Upper lobe of right lung (tissue), 1 donor: ENCODE measurements at places on chromosomes 4 and X.

DNA sequence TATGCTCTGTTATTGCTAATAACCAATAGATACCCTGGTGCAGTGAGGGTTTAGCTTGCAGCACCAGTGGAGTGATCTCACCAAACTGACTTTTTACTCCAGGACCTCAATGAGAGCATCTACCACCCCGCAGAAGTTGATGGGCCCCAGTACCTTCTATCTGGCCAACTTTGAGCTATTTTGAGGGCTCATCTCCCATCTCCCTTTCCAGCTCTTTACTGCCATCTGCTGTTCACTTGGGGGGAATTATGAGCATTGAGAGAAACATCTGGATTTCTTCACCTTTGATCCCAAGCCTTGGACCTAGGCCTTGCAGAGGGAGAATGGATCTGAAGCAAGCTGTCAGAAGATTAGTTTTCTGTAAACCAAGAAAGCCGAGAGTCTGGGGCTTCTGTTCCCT, 143.6 kb downstream of the TMEM164 start:
- H3K27ac ChIP-seq = no peak overlapping the region
- H3K27me3 ChIP-seq = no peaks in the 10 kb centered on the region
- no peak overlapping the region for H3K4me3 ChIP-seq
- no peaks in the 10 kb centered on the region for H3K4me1 ChIP-seq

GRCh38 chrX:37701588-37701987, 16.0 kb downstream of the XK start:
- H3K4me1 ChIP-seq = no peaks in the 10 kb centered on the region
- no peak overlapping the region for H3K27ac ChIP-seq
- H3K27me3 ChIP-seq = no peaks in the 10 kb centered on the region

- no peaks in the 10 kb centered on the region for H3K36me3 ChIP-seq
- no peaks in the 10 kb centered on the region for H3K4me1 ChIP-seq
- H3K27me3 ChIP-seq = no peaks in the 10 kb centered on the region
- DNase-seq = no peak
- no peak overlapping the region for H3K4me3 ChIP-seq
Measured at GRCh38 chr4:177125656-177126055, 184.0 kb upstream of the NEIL3 start.

DNA sequence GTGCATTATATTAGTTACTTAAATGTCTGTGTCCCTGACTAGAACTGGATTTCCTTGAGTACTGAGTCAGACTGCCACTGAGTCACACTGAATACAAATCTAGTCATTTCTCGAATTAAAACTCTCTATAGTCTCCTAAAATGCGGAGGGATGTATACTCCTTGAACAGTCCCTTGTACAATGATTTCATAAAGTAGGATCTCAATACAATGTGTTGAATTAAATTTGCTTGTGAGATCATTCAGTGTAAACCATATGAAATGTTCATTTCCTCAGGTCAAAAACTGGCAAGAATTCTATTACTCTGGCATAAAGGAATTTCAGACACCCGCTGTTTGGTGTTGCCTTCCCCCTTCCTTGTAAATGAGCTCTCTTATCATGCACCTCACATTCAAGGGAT, 17.5 kb upstream of the FAM241A start:
- no peaks in the 10 kb centered on the region for H3K4me1 ChIP-seq
- H3K27ac ChIP-seq = no peak overlapping the region
- no peaks in the 10 kb centered on the region for H3K27me3 ChIP-seq

DNA sequence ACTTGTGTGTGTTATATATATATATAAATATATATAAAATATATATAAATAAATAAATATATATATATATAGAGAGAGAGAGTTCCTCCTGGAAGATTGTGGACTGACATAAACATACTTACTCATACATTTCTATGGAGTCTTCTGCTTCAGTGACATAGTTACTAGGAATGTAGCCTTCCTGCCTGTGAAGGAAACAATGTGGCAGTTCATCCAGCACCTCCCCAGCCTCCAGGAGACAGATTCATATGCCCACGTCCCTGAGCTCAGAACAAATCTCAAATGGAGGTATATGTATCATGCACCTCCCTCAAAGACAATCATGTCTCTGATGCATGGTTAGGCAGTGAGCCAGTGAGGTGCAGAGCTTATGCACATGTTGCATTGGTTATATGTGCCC, 11.4 kb upstream of the TIMM8A start:
- H3K36me3 ChIP-seq = no peaks in the 10 kb centered on the region
- H3K4me1 ChIP-seq = no peaks in the 10 kb centered on the region
- H3K27me3 ChIP-seq = no peaks in the 10 kb centered on the region
- no peak overlapping the region for H3K27ac ChIP-seq
- H3K4me3 ChIP-seq = no peak overlapping the region

GRCh38 chr4:106340774-106341173, 24.4 kb downstream of the AIMP1 start:
- DNase-seq = no peak
- no peaks in the 10 kb centered on the region for H3K27me3 ChIP-seq
- H3K27ac ChIP-seq = no peak overlapping the region
- no peaks in the 10 kb centered on the region for H3K4me1 ChIP-seq
- H3K36me3 ChIP-seq = peaks cover 33% of the 10 kb centered on the region

- H3K36me3 ChIP-seq = no peaks in the 10 kb centered on the region
- H3K27me3 ChIP-seq = no peaks in the 10 kb centered on the region
- H3K27ac ChIP-seq = no peak overlapping the region
- peaks cover 28% of the 10 kb centered on the region for H3K4me1 ChIP-seq
Measured at GRCh38 chr4:42638993-42639392, 17.9 kb downstream of the ATP8A1 start.

DNA sequence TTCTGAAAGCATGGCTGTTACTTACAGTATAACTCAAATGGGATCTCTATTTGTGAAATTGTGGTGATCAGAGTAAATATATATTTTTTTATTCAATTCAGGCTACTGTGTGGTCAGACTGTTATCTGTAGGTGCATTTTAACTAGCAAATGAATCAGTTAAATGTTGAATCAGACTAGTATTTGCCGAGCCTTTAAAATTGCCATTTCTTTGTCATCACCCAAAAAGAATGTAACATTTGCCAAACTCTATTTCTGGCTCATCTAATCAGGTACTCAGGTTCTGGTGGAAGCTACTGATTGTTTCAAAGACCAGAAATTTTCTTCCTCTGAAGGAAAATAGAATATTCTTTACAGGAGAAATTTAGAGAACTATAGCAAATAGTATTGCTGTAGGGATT, 1.8 kb upstream of the NAA15 start:
- peaks cover 36% of the 10 kb centered on the region for H3K4me1 ChIP-seq
- H3K27me3 ChIP-seq = no peaks in the 10 kb centered on the region
- no peak overlapping the region for H3K27ac ChIP-seq
- no peak for DNase-seq

DNA sequence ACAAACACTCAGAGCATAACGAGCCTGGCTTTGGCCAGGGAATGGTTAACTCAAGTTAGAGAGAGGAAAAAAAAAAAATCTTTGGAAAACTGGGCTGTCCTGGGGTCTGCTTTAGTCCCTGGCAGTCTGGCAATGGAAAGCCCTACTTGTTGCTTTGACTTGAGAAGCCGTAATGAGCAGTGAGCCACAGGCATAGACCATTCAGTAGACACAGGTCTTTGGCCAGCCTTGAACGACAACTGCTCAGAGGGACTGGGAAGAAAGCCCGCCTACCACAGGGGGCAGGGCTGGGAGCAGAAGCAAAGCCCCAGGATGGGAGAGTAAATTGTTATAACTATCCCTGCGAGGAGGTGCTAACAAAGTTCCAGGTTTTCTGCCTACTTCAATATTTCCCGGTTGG, 25.9 kb downstream of the SLC25A43 start:
- H3K4me1 ChIP-seq = no peaks in the 10 kb centered on the region
- no peak overlapping the region for H3K27ac ChIP-seq
- no peak overlapping the region for H3K4me3 ChIP-seq
- H3K27me3 ChIP-seq = no peaks in the 10 kb centered on the region
- H3K36me3 ChIP-seq = no peaks in the 10 kb centered on the region

GRCh38 chr4:109029987-109030386, 267.1 kb upstream of the ETNPPL start:
- H3K36me3 ChIP-seq = no peaks in the 10 kb centered on the region
- H3K27ac ChIP-seq = no peak overlapping the region
- DNase-seq = no peak

GRCh38 chr4:25993395-25994185, 79.6 kb downstream of the SMIM20 start:
- no peaks in the 10 kb centered on the region for H3K4me1 ChIP-seq
- no peak for DNase-seq
- no peak overlapping the region for H3K27ac ChIP-seq
- H3K36me3 ChIP-seq = no peaks in the 10 kb centered on the region

DNA sequence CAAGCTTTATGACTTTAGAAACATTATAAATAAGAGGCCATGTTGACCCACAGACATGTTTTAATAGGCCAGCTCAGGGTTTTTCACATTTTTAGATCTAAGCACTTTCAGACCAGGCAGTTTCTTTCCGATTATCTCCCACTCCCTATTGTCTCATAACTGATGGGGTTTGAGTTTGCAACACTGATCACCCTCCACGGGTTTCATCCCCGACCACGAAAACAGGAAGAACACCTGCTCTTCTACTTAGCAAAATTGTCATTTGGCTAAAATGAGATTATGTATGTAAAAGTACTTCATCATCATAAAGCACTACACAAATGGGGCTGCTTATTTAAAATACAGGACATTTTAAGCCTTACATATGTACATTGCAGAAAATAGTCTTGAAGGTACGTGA, 407.9 kb downstream of the HNRNPD start:
- H3K27me3 ChIP-seq = no peaks in the 10 kb centered on the region
- no peaks in the 10 kb centered on the region for H3K36me3 ChIP-seq
- DNase-seq = no peak
- no peak overlapping the region for H3K4me3 ChIP-seq
- H3K4me1 ChIP-seq = no peaks in the 10 kb centered on the region

DNA sequence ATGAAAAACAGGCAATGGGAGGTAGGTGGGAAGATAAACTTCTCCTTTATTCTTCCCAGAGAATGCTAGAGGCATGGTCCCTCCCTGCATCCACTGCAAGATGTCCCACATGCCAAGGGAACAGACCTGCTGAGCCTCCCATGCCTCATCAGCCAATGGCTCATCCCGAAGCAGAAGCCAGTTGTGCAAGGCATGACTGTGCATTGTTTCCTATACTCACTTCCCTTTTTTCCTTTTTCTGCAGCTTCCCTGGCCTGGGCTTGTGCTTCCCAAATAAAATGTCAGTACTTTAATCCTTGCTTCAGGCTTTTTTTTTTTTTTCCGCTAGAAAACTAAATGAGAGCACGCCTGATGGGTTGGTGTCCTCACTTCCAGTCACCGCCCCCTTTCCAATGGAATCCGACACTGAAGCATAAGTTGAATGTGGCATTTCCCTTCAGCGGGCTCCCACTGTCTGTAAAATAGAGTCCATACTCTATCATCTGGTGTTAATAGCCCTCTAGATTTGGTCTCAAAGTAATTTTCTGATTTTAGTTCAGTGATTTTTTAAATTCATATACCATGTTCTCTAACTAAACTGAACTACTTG, 239.0 kb upstream of the JADE1 start:
- no peak for DNase-seq
- H3K4me3 ChIP-seq = no peak overlapping the region
- H3K36me3 ChIP-seq = no peaks in the 10 kb centered on the region
- H3K4me1 ChIP-seq = peaks cover 23% of the 10 kb centered on the region

DNA sequence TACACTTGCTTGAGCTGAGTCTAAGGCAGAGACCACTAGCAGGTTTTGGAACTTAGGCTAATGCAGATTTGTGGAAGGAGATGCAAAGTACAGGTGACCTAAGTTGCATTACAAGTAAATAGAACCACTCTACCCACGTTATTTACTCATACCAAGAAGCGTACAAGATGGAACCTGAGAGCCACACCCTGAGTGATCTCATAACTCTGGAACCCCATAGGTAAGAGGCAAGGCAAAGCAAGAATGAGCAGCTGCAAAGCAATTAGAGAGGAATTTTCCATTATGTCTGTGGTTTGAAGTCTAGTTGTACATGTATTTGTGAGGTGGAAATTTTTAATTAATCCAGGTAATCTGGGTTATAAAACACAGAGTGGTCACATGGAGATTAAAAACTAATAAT, 55.4 kb downstream of the CC2D2A start:
- no peaks in the 10 kb centered on the region for H3K27me3 ChIP-seq
- no peak for DNase-seq
- H3K4me3 ChIP-seq = no peak overlapping the region

DNA sequence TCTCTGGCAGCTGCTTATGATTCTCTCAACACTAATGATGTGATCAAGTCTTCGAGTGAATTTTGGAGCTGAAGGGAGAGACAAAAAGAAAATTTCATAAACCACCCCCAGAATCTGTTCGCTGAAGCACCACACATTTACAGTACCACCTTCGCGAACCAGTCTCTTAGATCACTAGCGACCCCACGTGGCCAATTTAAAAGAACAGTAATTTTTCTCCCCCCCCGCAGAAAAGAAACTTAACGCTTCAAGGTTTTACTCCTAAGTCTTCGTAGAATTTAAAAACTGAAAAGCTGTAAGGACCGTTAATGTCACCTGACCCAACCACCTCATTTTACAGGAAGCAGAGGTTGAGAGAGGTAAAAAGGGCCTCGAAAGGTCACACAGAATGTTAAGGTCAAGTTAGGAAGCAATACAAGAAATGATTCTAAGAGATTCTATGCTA, 187.5 kb downstream of the QDPR start:
- no peaks in the 10 kb centered on the region for H3K36me3 ChIP-seq
- no peak for DNase-seq
- H3K4me1 ChIP-seq = peaks cover 27% of the 10 kb centered on the region
- H3K4me3 ChIP-seq = no peak overlapping the region

- no peak overlapping the region for H3K27ac ChIP-seq
- no peaks in the 10 kb centered on the region for H3K4me1 ChIP-seq
- no peaks in the 10 kb centered on the region for H3K27me3 ChIP-seq
- no peaks in the 10 kb centered on the region for H3K36me3 ChIP-seq
- H3K4me3 ChIP-seq = no peak overlapping the region
Measured at GRCh38 chr4:155017426-155017825, 191.0 kb upstream of the NPY2R start.

GRCh38 chr4:119125931-119126330, 9.7 kb upstream of the MYOZ2 start:
- no peak overlapping the region for H3K27ac ChIP-seq
- no peak overlapping the region for H3K4me3 ChIP-seq
- no peaks in the 10 kb centered on the region for H3K27me3 ChIP-seq
- no peak for DNase-seq
